ENCODE measurements at places on chromosomes 12 and 14.

- no peak for DNase-seq
These were observed 59.9 kb downstream of the GPR65 start for GRCh38 chr14:88064841-88065240.

DNA sequence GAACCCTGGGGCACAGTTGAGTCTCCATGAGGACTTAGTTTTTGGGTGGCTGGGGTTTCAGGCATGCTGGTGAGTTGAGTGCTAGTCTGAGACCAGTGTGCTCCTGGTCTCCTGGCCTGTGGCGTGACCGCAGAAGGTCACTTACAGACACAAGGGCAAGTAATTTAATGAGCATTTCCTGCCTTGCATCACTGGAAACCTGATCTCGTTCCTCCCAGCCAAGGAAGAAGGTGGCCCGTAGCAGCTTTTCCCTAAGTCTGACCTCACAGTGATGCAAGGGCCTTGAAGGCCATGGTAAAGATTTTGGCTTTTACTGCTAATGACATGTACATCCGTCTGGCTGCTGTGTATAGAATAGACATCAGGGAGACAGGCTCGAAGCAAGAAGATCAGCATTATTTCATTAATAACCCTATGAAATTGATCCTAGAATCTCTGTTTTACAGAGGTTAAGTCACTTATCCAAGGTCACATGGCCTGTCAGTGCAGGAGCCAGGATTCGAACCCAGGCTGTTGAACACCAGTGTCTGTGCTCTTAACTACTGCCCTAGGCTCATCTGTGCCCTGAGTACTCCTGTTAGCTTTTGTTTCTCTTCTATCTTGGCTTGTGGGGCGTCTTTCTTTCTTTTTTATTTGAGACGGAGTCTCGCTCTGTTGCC, 4.6 kb downstream of the TMEM120B start:
- no peak for DNase-seq

- DNase-seq, result no peak
These were observed 41.8 kb downstream of the SMOC1 start for GRCh38 chr14:69921052-69921451.

DNA sequence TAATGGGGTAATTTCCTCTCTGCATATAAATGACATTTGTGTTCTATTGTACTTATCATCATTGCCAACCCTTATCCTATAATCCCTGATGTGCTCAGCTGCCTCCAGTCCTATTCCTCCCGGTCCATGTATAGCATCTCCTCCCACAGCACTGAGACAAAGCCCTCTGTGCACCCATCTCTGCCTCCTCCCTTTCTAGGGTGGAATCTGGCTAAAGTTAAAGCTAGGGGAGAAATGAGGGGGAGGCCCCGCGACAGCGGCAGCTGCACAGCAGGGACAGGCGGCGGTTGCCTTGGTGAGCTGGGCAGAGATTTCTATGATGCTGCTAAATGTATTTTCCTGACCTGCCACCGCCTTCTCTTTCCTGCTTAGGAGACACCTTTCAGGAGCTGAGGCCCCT, 12.8 kb upstream of the ZDHHC22 start:
- DNase-seq, result no peak

GRCh38 chr12:27206801-27207502, 37.1 kb upstream of the STK38L start:
- no peak for DNase-seq

DNA sequence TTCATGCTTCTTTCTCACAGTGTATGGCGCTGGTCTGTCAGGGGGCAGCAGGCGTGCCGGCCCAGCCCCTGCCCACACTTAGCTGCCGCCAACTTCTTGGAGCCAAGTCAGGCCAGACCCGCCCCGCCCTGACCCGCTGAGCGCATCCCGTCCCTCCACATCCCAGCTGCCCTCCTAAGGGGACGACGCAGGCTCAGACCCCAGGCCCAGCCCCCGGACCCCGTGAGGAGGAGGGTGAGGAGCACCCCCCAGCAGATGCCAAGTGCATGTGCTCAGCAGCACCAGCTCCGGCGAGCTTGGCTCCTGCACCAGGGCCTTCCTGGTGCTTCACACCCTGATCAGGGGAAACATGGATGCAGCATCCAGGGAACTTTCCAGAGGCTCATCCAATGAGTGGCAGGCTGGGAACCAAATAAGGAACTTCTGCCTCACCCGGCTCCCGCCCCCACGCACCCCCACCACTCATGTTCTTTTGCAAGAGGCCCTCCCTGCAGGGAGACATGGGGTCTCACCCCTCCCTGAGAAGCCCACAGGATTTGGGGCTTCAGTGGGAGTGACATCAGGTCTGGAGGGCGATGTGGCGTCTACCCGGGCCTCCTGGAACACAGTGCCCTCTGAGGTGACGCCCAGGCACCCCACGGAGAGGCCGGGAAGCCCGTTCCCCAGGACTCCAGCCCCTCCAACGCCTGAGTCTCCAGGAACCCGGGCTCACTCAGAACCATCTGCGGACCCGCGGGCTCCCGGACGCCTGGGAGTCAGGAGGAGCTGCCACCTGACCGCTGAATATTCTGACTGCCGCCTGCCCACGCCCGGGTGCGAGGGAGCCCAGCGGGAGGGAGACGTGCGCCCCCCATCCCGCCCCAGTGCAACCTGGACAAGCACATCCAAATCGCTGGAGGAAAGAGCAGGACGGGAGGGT, 70.0 kb upstream of the GALNT9 start:
- DNase-seq, result no peak

GRCh38 chr12:26748741-26749431, 84.1 kb downstream of the ITPR2 start:
- DNase-seq, result no peak

DNA sequence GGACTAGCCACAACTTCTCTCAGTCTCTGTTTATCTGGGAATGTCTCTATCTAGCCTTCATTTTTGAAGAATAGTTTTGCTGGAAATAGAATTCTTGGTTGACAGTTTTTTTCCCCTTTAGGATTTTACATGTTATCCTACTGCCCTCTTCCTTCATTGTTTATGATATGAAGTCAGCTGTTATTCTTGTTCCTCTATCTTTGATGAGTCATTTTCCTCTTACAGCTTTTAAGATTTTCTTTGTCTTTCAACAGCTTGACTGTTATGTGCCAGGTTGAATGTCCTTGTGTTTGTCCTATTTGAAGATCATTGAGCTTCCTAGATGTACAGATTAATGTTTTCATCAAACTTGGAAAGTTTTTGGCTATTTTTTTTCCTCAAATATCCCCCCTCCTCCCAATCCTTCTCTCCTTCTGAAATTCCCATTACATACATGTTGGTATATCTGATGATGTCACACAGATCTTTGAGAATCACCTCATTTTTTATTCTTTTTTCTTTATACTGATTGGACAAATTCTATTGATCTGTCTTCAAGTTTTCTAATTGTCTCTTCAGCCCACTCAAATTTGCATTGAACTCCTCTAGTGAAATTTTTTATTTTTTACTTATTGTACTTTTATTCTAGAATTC, 4.5 kb upstream of the GOLGA5 start:
- no peak for DNase-seq

DNA sequence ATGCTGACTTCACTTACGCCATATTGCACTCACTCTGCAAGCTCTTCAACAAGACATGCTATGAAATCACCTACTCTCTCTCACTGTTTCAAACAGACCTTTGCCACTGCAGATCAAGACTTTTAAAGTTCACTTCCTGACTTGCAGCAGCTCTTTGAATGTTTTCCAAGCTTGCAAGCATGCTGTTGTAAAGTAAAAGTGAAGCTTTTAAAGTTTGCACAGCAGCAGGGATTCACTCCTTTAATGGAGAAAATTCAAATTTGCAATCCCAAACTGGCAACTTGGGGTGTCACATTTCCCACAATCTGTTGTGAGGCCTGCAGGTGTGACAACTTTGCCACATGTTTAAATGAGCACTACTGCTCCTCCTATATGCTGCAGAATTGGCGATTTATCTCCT, 270.9 kb downstream of the ALX1 start:
- DNase-seq, result no peak

DNA sequence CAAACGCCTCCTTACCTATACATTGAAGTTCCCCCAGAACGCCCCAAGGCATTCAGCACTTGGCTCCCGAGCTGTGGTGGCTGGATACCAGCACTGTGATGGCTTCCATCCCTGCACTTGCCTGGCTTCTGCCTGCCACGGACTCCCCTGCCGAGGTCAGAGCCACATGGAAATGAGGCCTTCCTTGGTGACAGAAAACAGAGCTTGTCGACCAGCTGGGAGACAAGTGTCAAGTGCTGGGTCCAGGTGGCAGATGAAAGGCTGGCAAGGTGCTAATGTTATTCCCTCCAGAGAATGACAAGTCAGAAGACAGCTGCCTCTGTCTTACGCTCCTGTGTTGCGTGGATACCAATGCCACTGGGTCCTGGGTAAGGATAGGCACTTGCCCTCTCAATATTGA, 26.2 kb upstream of the GNG2 start:
- DNase-seq, result no peak

GRCh38 chr14:102819747-102820330, 42.6 kb downstream of the TRAF3 start:
- DNase-seq, result no peak

GRCh38 chr12:117309276-117309925, 52.0 kb downstream of the NOS1 start:
- DNase-seq, result no peak

- no peak for DNase-seq
These were observed 50.5 kb downstream of the TRAF3 start for GRCh38 chr14:102827716-102828115.

DNA sequence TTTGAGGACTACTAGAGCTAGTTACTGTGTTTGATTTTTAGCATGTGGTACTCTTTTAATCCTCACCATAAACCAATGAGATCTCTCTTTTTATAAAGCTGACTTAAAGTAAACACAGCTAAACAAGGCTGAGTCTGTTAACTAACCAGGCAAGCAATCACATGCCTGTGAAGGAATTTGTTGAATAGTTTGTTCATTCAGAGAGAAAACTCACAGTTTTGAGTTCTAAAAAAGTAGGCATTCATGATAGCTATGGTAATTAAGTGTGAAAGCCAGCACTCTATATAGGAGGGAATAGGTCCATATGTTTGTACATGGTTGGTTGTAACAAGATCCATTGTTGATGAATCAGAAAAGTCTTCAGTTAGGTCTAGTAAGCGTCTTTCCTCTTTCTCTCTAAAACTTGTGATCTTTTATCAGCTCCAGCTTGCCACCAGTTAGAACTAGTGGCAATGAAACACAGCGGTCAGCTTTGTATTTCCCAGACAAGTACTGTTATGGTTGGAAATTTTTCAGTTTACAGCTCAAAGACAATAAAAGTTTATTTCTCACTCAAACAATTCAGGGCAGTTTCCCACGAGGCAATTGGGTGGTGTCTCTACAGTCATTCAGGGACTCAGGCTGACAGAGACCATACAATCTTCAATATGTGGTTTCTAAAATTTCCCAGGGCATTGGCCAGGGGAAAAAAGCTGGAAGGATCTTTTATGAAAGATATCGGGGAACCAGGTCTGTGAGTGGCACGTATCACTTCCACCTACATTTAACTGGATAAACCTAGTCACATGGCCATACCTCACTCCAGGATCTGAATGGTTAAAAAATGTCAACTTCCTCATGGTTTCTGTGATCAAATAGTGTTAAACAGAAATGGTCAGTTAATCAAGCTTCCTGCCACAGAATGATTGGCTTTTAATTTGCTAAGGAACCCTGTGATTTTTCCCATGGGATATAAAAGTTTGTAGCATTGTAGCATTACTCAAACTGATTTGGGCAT, 203.1 kb downstream of the KIF21A start:
- DNase-seq, result no peak

GRCh38 chr14:105050551-105050897, 14.7 kb downstream of the GPR132 start:
- no peak for DNase-seq

- DNase-seq, result no peak
These were observed 549.4 kb upstream of the ATP2B1 start for GRCh38 chr12:90257927-90258624.

- DNase-seq, result no peak
These were observed 27.3 kb downstream of the FRS2 start for GRCh38 chr12:69497308-69498026.

DNA sequence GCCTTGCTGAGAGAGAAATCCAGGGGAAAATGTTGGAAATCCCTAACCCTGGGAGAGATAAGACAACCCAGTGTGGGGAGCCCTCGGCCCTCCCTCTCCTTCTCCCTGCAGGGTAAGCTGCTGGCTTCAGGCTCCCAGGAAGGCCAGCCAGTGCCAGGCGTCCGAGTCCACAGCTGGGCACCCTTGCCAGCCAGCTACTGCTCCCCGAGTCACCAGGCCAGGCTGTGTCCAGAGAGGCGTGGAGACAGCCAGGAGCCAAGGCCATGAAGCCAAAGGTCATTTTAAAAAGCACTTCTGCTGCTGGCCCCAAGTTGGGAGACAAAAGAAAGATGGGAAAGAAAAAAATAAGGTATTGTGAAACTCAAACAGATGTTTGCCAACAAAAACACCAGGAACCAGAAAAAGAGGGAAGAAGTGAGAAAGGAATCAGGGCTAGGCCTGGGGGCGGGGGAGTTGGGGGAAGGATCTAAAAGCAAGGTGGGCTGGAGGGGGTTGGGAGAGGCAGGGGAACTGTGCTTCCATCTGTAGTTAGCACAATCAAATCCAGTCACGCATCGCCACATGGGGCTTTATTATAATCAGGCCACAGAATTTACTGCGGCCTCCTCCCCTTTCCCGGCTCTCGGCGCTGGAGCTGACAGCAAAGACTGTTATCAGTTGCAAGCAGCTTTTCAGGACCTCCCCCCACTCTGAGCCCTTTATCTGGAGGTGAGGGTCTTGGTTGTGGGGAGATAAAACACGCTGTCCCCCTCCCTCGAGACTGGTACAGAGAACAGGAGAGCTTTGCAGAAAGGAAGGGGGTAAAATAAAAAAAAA, 33.5 kb downstream of the RBM19 start:
- peak; percentile 71 for DNase-seq

DNA sequence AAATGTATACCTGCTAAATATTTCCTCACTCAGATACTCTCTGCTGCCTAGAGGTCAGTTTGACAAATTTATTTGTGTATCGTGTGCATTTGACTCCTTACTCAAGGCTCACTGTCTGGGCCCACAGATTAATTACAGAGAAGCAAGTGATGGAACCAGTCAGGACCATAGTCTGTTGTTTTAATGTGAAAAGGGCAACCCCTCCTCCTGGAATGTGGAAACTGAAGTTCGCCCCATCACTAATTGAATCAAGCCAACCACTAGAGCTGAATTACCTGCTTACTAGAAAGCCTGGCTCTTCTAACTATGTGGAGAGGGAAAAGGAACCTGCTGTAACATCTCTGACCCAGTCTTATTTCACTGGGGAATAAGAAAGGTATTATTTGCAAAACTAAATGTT, 199.9 kb upstream of the KRR1 start:
- DNase-seq, result no peak

- no peak for DNase-seq
These were observed 77.3 kb downstream of the TMX1 start for GRCh38 chr14:51317373-51317772.

DNA sequence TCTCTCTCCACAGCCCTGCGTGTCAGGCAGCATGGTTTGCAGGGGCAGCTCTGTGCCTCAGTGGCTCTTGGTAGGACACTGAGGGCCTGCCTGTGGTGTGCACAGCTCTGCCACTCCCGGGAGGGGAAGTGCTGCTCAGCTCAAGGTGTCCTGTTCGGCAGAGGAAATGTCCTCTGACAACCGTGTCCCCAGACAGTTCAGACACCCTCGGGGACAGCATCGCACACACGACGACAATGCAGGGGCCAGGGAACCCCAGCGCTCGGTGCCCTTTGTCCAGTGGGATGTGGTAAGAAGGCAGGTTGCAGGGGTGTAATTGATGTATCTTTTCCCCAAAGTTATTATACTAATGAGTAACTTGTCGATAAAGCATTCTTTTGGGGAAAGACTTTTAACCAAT, 14.2 kb downstream of the ANKLE2 start:
- no peak for DNase-seq

All from midbrain (tissue), 1 donor.